Mesothelial cell of epicardium (in vitro differentiated cells): ENCODE measurements at places on chromosomes 13 and 19. TPM values are rescaled to one million over a fixed set of nuclear protein-coding genes. Genes with fewer than 3 reads are reported as not detected.
A peak's percentile ranks its signal among the peaks of the same experiment; 100 is the strongest.

GRCh38 chr13:20997301-20998161 lies 63.9 kb downstream of the LATS2 start:
- no peak for DNase-seq
- H3K27me3 ChIP-seq: no peaks in the 10 kb centered on the region
- peaks cover 13% of the 10 kb centered on the region for H3K4me1 ChIP-seq
- H3K4me3 ChIP-seq: peak overlapping the region; percentile 3
- peaks cover 7% of the 10 kb centered on the region for H3K36me3 ChIP-seq

Gene EPSTI1
- total RNA-seq: 37.3 to 44.0 TPM (median 42.7 TPM) in 3 replicates

Gene DYRK1B
- 54.0 to 60.2 TPM (median 54.7 TPM) in 3 replicates for total RNA-seq

Gene CRB3
- total RNA-seq: 18.9 to 21.9 TPM (median 20.6 TPM) in 3 replicates

GRCh38 chr13:111346101-111346680 lies 25.7 kb downstream of the TEX29 start:
- no peak for DNase-seq
- no peaks in the 10 kb centered on the region for H3K36me3 ChIP-seq
- H3K27me3 ChIP-seq: peaks cover 2% of the 10 kb centered on the region
- H3K4me1 ChIP-seq: no peaks in the 10 kb centered on the region
- no peak overlapping the region for H3K4me3 ChIP-seq
- H3K27ac ChIP-seq: no peak overlapping the region

DNA sequence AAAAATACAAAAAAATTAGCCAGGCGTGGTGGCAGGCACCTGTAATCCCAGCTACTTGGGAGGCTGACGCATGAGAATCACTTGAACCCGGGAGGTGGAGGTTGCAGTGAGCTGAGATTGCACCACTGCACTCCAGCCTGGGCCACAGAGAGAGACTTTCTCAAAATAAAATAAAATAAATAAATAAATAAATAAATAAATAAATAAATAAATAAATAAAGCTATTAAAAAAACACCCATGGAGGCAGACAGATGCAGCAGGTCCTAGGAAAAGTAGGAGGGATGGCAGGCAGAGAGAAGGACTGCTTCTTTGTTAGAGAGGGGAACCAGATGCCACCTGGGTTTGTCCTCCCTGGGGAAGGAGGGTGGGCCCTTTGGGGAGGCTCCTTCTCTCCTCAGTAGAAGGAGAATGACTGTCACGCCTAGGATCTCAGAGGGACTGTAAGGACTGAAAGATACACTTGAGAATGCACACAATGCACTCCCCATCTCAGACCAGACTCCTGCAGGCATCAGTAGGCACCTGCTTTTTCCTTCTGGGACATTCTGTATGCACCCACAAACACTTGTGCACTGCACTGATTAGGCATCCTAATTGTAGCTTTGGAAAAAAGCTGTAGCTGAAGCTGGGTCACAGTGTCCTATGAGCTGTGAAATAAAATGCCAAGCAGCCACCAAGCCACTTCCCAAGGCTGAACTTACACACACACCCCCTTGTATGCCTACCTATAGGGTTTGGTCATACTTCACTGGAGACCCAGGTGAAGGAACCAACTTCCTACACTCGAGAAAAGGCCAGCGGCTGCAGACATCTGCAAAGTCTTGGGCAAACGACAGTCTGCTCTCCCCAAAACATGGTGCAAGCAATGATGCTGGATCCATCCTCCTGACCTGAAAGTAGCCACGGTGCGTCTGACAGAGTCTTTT lies 18.9 kb upstream of the SLC35E1 start:
- DNase-seq: no peak
- no peaks in the 10 kb centered on the region for H3K27me3 ChIP-seq
- peaks cover 30% of the 10 kb centered on the region for H3K4me1 ChIP-seq
- H3K36me3 ChIP-seq: no peaks in the 10 kb centered on the region

DNA sequence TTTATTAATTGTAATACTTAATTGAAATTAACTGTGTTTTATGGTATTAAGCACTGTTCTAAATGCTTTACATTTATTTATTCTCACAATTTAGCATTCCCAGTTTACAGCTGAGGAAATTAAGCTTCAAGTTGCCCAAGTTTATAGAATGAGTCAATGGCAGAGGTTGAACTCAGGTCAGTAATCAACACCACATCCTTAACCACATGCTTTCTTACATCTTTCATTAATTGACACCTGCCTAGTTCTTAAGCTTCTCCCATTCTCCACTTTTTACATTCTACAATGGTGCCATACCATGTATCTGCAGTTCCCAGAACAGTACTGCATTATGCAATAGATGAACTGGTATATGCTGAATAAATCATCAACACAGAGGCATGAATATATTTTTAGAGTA lies 11.7 kb upstream of the RBM26 start:
- no peaks in the 10 kb centered on the region for H3K4me1 ChIP-seq
- no peak overlapping the region for H3K27ac ChIP-seq
- H3K36me3 ChIP-seq: no peaks in the 10 kb centered on the region

DNA sequence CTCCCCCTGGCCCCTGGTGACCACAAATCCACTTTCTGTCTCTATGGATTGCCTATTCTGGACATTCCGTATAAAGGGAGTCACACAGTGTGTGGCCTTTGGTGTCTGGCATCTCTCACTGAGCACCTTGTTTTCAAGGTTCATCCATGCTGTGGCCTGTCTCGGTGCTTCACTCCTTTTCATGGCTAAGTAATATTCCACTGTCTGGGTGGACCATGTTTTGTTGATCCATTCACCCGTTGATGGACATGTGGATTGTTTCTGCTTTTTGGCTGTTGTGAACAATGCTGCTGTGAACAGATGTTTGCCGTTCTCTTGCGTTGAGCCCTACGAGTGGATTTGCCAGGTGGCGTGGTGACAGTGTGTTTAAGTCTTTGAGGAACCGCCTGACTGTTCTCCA lies 10.6 kb downstream of the EVI5L start:
- no peak overlapping the region for H3K4me3 ChIP-seq
- no peaks in the 10 kb centered on the region for H3K36me3 ChIP-seq
- peaks cover 2% of the 10 kb centered on the region for H3K4me1 ChIP-seq
- no peaks in the 10 kb centered on the region for H3K27me3 ChIP-seq
- DNase-seq: no peak

Gene LRP3
- 28.3 to 34.1 TPM (median 29.5 TPM) in 3 replicates for total RNA-seq

GRCh38 chr13:20799726-20800416 lies 26.1 kb upstream of the EEF1AKMT1 start:
- no peak overlapping the region for H3K27ac ChIP-seq
- no peak overlapping the region for H3K4me3 ChIP-seq
- H3K36me3 ChIP-seq: peaks cover 16% of the 10 kb centered on the region
- DNase-seq: no peak
- no peaks in the 10 kb centered on the region for H3K4me1 ChIP-seq

DNA sequence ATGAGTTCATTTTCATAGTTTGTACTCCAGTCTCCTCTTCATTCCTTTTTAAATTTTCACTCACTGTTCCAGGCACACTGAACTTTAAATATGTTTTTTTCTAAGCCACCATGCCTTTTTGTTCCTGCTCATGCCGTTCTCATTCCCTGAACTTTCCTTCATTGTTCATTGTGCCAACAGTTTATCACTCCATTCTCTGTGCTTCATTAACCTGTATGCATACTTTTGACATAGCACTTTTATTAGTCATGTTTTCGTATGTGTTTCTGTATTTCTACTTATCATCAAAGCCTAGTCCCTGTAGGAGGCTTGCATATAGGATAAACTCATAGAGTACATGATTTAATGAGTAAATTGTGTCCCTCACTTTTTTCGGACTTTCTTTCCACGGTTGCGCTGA lies 65.3 kb downstream of the PCDH20 start:
- no peaks in the 10 kb centered on the region for H3K4me1 ChIP-seq
- H3K36me3 ChIP-seq: no peaks in the 10 kb centered on the region
- H3K27ac ChIP-seq: no peak overlapping the region

- no peaks in the 10 kb centered on the region for H3K27me3 ChIP-seq
- DNase-seq: no peak
- H3K4me1 ChIP-seq: peaks cover 32% of the 10 kb centered on the region
- H3K27ac ChIP-seq: no peak overlapping the region
- peaks cover 3% of the 10 kb centered on the region for H3K36me3 ChIP-seq
These were observed 41.0 kb downstream of the LHFPL6 start for GRCh38 chr13:39561971-39562370.

DNA sequence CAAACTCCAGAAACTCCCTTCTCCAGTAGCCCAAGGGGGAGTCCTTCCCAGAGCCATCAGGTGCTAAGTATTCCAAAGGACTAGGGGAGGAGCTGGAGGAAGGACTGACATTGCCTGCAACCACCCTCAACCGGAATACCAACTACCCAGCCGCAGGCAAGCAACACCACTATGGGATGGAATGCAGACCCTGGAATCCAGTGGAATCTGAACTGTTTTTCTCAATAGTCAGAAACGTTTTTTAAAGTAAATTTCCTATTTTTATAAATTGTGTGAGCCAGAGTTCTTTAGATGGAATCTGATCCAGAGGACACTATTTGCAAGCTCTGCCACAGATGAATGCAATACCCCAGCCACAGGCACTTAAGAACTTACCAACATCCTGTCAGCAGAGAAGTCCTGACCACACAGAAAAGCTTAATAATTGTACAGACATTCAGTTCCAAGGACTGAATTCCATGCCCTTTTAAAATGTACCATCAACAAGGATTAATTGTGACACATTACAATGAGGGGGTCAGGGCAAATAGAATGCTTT lies 92.1 kb downstream of the USP12 start:
- peak overlapping the region; percentile 21 for H3K27ac ChIP-seq
- DNase-seq: no peak
- H3K36me3 ChIP-seq: peaks cover 32% of the 10 kb centered on the region
- peaks cover 34% of the 10 kb centered on the region for H3K4me1 ChIP-seq
- no peak overlapping the region for H3K4me3 ChIP-seq

GRCh38 chr13:112968380-112968909 lies 569 bp upstream of the MCF2L start:
- no peak for DNase-seq
- no peak overlapping the region for H3K27ac ChIP-seq
- H3K36me3 ChIP-seq: no peaks in the 10 kb centered on the region
- H3K27me3 ChIP-seq: peaks cover 35% of the 10 kb centered on the region
- H3K4me1 ChIP-seq: peaks cover 15% of the 10 kb centered on the region
- peak overlapping the region; percentile 68 for H3K4me3 ChIP-seq

- H3K36me3 ChIP-seq: no peaks in the 10 kb centered on the region
- H3K27me3 ChIP-seq: peaks cover 22% of the 10 kb centered on the region
These were observed 2.4 kb downstream of the CD33 start for GRCh38 chr19:51227326-51227725.

- H3K27me3 ChIP-seq: peaks cover 94% of the 10 kb centered on the region
- H3K4me1 ChIP-seq: no peaks in the 10 kb centered on the region
- H3K36me3 ChIP-seq: no peaks in the 10 kb centered on the region
- H3K4me3 ChIP-seq: peak overlapping the region; percentile 28
These were observed 853 bp upstream of the CACNA1A start for GRCh38 chr19:13507053-13507611.

Gene TUBA3C
- total RNA-seq: not detected in 3 replicates

Gene ZNF549
- total RNA-seq: 11.1 to 11.5 TPM (median 11.3 TPM) in 3 replicates

Gene NCCRP1
- total RNA-seq: 11.7 to 14.8 TPM (median 12.2 TPM) in 3 replicates

DNA sequence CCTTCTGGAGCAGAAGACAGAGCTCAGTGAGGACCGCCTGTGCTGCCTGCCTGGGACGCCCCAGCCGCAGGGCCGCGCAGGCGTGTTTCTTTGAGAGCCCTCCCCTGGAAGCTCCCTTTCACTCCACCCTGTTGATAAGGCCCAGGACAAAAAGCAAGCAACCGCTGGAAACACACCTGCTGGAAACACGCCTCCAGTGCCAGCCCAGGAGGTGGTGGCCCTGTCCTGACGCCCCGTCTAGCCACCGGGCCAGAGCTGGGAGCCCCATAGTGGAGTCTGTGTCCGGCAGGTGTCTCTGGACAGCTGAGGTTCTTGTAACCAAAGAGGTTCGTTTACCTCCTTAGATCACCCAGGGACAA lies 173.8 kb downstream of the KATNAL1 start:
- H3K27ac ChIP-seq: no peak overlapping the region
- H3K27me3 ChIP-seq: no peaks in the 10 kb centered on the region
- H3K4me3 ChIP-seq: no peak overlapping the region
- peaks cover 6% of the 10 kb centered on the region for H3K4me1 ChIP-seq
- no peak for DNase-seq

GRCh38 chr19:12703046-12703445 lies 6.6 kb upstream of the FBXW9 start:
- no peaks in the 10 kb centered on the region for H3K27me3 ChIP-seq
- no peaks in the 10 kb centered on the region for H3K4me1 ChIP-seq
- peaks cover 40% of the 10 kb centered on the region for H3K36me3 ChIP-seq
- no peak overlapping the region for H3K4me3 ChIP-seq
